Type B pancreatic cell (in vitro differentiated cells): ENCODE measurements at places on chromosomes 1 and 21.

GRCh38 chr1:207145401-207146058 lies 41.5 kb downstream of the C4BPA start:
- no peak for DNase-seq

- no peak for DNase-seq
Measured at GRCh38 chr1:51518586-51519047, 449 bp downstream of the EPS15 start.

DNA sequence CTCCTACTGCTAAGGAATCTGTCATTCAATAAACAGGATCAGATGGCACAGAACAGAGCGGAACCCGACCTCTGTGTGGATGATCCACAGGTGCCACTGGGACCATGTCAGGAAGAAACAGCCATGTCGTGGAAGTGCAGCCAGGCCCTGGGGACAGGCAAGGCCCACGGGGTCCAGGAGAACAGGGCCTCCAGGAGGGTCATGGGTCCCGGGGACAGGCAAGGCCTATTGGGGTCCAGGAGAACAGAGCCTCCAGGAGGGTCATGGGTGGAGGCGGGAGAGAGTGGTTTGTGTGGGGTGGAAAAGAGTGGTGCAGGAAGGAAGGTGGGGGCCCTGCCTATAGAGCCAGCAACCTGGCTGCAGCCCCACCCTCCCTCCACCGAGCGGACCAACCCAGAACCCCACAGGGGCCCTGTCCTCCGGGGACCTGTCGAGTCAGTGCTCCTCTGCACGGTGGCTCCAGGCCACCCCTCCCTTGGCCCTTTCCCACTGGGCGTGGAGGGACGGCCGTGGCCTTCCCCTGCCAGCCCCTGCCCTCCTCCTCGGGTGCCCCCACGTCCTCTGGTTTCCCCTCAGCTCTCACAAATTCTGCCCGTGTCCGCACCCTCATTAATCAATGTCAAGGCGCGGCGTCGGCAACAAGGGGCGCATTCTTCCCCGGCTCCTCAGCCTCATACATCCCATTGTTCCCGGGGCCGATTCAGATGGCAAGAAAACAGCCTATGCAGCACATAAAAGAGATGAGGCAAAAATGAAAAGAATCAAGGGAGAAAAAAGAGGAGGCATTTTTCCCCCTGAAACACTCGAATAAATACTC lies 146.4 kb downstream of the PRDM16 start:
- no peak for DNase-seq

- no peak for DNase-seq
Measured at GRCh38 chr1:161088587-161089110, 709 bp downstream of the NECTIN4 start.

DNA sequence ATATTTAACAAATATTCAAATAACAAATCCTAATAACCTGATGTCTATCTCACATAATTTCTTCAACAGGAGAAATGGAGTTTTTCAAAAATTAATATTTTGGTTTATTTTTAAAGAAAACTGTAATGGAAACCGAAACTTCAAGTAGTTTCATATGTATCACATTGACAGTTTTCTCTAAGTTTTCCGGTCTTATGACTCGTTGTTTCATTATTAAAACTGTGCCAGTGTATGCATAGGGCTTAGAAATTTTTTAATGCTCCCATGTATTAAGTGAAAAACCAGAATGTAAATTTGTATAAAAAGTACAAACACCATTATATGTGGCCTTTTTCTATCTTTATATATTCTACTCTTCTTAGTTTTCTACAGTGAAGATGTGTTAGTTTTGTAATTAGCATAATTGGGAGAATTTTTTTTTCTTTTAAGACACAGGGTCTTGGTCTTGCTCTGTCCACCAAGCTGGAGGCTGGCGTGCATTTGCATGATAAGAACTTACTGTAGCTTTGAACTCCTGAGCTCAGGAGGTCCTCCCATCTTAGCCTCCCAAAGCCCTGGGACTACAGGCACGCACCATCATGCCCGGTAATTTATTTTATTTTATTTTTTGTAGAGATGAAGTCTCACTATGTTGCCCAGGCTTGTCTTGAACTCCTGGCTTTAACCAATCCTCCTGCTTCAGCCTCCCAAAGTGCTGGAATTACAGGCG lies 43.9 kb upstream of the SAMSN1 start:
- no peak for DNase-seq

GRCh38 chr21:44779417-44780136 lies 22.0 kb downstream of the UBE2G2 start:
- no peak for DNase-seq

- DNase-seq: no peak
Measured at GRCh38 chr1:202671399-202671798, 38.9 kb downstream of the SYT2 start.

DNA sequence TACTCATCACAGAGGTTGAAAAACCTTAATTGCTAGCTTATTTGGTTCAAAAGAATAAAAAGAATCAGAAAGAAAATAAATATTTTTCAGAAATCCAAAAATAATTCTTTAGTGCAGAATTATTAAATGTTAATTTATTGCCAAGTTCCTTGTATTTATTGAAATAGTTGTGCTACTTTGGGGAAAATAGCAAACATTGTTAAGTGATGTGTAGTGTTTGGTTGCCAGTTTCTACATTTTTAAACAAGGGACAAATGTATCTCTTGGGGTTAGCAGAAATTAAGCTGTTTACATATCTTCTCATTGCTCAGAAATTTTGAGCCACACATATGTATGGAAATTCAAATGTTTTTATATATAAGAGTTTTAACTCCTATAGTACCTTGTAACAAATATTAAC lies 775.0 kb downstream of the USP25 start:
- DNase-seq: no peak

DNA sequence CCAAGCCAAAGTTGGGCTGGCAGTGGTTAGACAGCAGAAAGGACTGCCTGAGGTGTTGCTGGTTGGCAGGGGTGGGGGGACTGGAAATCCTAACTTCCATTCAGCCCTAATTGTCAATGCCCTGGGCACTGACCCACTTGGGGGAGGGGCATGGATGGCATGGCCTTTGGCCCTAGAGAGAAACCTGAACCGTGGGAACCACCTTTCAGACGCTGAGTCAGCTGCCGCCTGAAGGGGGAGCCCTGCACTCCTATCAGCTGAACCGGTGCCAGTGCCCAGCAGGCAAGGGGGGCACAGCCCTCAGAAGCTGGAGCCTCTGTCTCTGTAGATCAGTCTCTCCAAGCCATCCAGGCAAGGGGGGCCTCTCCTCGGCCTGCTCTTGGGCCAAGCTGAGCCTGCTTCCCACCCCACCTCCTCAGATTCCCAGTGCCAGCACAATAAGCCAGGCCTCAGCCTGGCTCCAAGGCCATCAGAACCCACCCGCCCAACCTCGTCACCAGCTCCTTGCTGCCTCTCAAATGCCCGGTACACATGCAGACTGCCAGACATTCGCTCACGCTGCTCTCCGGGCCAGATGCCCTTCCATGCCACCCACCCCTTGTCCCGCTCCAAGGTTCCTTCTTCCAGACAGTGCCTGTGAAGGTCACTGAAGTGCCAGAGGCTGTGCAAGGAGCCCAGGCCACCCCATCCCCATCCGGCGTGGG lies 11.6 kb downstream of the TINAGL1 start:
- peak; percentile 69 for DNase-seq

DNA sequence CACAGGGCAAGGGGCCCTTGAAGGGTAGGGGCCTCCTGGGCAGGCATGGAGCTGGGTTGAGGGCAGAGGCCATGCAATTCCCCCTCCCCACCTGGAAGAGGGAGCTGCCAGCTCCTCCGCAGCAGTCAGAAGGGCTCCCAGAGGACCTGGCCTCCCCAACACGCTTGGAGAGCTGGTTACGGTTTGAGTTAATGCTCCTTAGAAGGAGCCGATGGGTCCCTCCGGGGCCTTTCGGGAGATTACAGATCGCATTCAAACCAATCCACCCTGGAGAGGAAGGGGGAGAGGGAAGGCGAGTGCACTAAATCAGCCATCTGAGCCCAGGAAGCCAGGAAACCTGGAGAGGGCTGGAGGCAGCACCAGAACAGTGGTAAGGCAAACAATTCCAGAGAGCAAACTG lies 106.3 kb upstream of the CSF3R start:
- DNase-seq: no peak

DNA sequence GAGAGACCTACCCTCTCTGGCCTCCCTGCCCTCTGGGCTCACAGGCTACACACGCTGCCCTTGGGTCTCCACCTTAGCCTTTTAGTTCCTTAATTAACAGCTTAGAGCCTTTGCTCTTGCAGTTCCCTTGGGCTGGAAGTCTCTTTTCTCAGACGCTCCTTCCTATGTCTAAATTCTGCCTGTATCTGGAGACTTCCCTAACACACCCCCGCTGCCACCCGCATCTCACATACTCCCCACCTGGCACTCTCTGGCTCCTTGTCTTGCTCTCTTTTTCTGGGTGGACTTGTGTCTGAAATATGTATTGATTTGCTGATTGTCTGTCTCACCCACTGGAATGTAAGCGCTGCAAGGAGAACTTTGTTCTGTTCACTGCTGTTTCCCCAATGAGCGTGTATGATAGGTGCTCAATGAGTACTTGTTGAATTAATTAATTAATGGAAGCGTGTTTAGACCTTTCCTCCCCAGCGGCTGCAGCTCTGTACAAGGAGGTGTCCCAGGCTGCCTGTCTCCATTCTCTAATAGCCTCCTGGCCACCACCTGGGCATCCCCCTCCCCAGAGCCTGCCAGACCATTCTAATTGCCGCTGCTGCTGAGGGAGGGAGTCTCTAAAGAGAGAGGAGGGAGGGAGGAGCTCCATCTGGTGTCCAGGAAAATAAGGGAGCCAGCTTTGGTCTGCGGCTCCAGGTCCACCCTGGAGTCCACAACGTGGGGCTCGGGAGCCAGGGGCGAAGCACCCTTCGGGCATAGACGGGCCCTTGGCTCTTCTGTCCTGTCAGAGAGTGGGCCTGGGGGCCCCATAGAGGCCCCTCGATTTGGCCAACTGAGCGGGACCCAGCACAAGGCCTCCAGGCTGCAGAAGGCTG lies 95.4 kb downstream of the RNF220 start:
- DNase-seq: no peak

- DNase-seq: no peak
Measured at GRCh38 chr1:160308451-160309184, 23.7 kb upstream of the PEX19 start.

GRCh38 chr1:228035844-228036243 lies 29.0 kb downstream of the WNT3A start:
- peak; percentile 59 for DNase-seq

GRCh38 chr1:61210435-61211154 lies 128.2 kb downstream of the NFIA start:
- no peak for DNase-seq

DNA sequence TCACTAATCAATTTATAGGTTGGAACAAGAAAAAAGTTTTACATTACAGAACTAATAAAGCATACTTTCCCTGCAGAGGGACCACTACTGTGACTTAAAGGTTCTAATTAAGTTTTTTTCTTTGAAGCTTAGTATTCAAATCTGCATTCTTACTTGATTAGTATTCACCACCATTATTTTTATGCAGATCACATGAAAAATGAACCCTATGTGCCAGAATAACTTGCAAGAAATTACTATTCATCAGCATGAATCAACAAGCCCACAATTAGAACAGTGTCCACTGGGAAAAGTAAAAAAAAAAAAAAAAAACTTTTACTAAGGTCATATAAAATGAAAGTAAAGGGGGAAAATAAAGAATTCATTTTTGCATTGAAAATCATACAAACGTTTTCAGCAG lies 90.8 kb downstream of the SMYD3 start:
- no peak for DNase-seq

DNA sequence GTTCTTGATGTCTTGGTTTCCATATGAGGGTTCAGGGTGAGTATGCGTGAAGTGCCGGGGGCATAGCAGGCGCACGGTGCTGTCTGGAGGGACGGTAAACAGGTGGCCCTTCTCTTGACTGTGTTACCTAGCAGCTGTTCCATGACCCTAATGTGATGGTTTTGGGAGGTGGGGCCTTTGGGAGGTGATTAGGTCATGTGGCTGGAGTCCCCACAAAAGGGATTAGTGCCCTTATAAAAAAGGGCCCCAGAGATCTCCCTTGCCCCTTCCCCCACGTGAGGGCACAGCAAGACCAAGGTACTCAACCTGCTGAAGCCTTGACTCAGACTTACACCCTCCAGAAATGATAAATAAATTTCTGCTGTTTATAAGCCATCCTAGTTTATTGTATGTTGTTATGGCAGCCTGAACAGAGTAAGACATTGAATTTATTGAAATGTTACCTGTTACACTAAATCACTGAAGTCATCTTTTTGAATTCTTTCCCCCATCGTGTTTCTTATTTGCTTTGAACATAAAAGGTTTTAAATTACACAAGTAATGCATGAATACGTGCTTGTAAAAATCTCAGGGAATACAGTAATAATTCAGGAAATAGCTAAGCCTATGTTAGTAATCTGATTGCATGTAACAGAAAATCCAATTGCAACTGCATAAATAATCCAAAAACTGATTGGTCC lies 15.6 kb downstream of the TRAPPC10 start:
- DNase-seq: no peak

DNA sequence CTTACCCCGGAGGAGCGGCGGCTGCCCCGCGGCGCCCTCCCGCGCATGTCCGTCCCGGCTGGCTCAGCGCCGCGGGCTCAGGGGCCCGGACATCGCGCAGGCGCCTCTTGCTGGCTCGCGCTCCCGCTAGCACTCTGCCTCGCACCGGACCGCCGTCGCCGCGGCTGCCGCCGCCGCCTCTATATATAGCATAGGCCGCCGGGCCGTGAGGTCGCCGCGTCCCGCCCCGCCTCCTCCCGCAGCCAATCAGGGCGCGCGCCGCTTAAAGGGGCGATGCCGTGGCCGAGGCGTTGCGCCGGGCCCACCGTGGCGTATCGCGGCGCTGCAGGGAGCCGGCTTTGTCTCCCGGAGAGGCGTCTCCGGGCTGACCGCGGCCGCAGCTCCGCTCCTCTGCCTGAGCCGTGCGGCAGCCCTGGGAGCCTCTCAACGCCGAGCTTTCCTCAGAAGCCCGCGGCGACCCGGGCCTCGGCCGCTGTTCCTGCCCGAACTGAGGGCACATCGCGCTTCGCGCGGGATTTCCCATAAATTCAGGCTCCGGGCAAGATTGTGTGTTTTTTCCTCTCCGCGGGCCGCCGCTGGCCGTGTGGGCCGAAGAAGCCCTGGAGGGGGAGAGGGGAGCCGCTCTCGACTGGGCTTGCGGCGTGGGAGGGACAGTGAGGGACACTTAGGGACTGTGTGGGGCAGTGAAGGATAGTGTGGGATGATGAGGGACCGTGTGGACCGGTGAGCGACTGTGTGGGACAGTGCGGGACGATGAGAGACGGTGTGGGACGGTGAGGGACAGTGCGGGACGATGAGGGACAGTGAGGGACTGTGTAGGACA lies at the start of gene ERRFI1:
Gene ERRFI1, minus strand, starts transcription at position 157 of the 823 bp plus-strand sequence. CDS start 10,690 bp downstream, outside the sequence.
- DNase-seq: peak; percentile 99

GRCh38 chr1:147853391-147853790 lies 49.2 kb upstream of the GJA8 start:
- DNase-seq: no peak

- no peak for DNase-seq
Measured at GRCh38 chr1:24206083-24206464, 19.0 kb upstream of the IFNLR1 start.

GRCh38 chr21:38982096-38982495 lies 176.4 kb downstream of the ETS2 start:
- DNase-seq: no peak

GRCh38 chr1:6360117-6360496 lies 33.5 kb downstream of the ACOT7 start:
- DNase-seq: no peak

GRCh38 chr1:158087320-158087927 lies 93.3 kb upstream of the CD1D start:
- DNase-seq: no peak

- DNase-seq: no peak
Measured at GRCh38 chr1:202649553-202650392, 60.5 kb downstream of the SYT2 start.

GRCh38 chr1:169047074-169047473 lies 59.4 kb upstream of the ATP1B1 start:
- DNase-seq: no peak
